ENCODE measurements at places on chromosomes 7 and 10.

DNA sequence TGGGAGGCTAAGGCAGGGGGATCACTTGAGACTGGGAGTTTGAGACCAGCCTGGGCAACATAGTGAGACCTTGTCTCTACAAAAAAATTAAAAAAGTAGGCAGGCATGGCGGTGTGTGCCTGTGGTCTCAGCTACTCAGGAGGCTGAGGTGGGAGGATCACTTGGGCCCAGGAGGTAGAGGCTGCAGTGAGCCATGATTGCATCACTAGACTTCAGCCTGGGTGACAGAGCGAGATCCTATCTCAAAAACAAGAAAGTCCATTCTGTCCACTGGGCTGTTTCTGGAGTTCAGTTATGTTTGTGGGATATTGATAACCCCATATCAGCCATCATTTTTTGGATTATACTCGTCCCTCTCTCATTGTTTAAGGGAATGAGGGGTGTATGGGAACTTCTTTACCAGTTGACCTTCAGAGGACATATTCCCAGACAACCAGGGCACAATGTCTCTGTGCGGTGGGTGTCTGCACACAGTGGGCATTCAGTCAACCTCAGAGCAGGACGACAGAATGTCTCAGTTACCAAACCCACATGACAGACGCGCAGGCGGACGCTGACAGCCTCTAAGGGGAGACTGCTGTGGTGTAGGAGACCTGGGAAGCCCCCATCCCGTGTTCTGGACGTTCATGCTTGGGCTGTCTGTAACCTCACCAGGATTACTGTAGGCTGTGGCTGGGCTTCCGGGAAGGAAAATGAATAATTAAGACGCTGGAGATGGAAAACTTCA is 69.4 kb downstream of the CARD11 start:
- DNase-seq, result no peak

DNA sequence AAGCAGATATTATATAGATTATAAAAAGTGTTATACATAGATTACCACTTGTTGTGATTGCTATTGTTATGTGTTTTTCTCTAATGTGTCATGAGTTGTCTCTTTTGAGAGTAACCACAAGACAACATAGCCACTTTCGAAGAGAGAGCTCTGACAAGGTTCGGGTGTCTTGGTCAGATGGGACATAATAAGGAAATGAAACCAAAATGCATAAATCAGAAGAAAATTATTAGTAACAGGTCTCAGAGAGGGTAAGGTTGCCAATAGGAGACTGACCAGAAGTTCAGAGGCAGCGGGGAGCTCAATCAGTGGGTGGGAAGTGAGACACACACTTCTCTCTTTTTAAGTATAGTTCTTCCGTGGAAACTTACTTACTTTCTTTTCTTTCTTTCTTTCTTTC is 639.2 kb upstream of the POT1 start:
- no peak for DNase-seq

DNA sequence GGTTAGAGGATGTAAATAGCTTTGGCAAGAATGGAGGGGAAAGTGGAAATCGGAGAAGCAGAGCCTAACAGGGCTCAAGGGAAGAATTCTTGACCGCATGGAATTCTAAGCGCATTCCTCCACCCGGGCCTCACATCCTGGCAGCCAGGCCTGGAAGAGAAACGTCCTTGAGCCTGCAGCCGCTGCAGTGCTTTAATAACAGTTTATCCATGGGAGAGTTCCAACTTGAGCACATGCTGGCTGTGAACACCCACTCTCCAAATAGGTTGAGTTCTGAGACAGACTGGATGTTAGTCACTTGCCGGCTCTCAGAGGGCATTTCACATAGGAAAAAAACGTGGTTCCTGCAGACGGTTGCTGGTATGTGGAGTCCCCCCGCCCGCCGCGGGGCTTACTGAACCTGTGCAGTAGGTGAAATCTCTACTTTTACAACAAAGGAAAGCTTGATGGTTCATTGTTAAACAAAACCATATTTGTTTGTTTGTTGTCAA is 61.4 kb upstream of the STEAP1B start:
- DNase-seq, result peak; percentile 92

DNA sequence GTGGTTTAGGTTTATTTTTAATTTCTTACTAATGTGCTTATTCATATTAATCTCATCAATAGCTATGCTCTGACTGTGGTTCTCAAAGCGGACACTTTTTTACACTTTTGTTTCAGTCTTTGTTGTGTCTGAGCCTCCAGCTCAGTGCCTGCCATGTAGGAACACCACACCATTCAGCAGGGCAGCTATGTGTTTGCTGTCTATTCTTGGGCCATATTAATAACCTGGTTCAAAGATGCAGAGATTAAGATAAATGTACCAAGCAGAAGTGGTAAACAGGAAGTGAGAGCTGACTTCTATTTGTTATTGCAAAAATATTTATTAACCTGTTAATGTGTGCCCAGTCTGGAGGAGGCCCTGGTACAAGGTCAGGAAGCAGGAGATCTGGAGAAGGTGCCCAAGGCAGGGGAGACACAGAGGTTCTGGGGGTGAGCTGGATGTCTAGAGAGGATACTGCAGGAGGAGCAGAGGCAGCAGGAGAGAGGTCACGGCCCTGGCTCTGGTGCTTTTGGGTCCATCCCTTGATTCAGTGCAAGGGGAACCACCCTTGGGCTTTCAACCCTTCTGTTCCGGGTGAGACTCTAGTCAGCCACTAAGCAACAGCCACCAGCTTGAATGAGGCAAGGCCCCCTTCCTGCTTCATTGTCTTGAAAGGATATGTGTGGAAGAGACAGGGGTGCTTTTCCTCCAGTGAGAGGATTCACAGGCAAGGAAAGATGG is 1.9 kb downstream of the TBXAS1 start:
- no peak for DNase-seq

- DNase-seq, result no peak
These were observed 91.0 kb downstream of the ZMIZ1 start for GRCh38 chr10:79159785-79160184.

- no peak for DNase-seq
These were observed 7.9 kb downstream of the FAM20C start for GRCh38 chr7:200290-200689.

GRCh38 chr7:4734587-4735345 is 40.7 kb upstream of the AP5Z1 start:
- no peak for DNase-seq

DNA sequence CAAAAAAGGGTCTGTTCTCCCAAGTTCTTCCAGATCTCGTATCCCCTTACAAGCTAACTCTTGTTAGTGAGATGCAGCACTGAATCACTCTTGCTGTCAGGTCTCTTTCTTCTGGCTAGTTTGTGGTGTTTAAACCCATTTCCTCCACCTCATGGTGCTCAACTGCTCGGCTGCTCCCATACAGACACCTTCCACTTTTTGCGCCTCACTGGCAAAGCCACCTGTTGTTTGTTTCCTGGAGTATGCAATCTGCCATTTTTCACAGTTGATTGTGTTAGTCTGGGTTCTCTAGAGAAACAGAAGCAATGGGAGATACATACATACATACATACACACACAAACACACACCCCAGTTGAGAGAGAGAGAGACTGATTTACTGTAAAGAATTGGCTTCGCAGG is 124.4 kb upstream of the SP8 start:
- DNase-seq, result no peak

- no peak for DNase-seq
These were observed 30.1 kb downstream of the KCNH2 start for GRCh38 chr7:150947761-150948651.

DNA sequence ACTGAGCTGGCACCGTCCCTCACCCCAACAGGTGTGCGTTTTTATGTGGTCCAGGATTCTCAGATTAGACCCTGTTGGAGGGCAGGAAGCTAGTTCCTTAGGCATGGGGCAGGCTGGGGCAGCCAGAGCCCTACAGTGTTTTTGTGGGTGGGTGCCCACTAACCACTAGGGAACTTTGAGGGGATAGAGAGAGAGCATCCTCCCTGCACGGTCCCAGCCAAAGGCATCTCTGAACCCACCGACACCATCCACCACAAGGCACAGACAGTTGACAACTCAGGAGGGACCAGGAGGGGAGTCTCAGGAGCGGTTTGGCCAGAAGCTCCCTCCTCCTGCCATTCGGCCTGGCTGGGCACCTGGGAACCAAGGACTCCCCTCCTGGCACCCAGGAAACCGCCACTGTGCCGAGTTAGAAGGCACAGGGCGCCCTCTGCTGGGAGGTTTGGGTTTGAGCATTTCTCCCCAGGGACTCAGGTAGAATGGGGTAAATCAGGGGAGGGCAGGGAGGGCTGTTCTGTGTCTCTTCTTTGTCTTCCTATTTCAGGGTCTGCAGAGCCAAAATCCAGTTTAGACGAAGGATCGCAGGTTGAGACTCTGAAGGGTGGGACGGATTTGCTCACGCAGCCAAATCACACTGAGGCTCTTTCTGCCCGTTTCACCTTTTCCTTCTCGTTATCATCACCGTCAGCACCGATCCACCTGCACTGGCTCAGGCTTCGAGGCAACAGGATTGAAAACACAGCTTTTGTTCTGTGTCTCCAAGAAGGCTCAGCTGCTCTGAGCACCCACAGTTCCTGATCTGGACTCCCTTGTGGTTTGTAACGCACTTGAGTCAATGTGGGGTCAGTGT is 84.8 kb upstream of the COL13A1 start:
- no peak for DNase-seq

DNA sequence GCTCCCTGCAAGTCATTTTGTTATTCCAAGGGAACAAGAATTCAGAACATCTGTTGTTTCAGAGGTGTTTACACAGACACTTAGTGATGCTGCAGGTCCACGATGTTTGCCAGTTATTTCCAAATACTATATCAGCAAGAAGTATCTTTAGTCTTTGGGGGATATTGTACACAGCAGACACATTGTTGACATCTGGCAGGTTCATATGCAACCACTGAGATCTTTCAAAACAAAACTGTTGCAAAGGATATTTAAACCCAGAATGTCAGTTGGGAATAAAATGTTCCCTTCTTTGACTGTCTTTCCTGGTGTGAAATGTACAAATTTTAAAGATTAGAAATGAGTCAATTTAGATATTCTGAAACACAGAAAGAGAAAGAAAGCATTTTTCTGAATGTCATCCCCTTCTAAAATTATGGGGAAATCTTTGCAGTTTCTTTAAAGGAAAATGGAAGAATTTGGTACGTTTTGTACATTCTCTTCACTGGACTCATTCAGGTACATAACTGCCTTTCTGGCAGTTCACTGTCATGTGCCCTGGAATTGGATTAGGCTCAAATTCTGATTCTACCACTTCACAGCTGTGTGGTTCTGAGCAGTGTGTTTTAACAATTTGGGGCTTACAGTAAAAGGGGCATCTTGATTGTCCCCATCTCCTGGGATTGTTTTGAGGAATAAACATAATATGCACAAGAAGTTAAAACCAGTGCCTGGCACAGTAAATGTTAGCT is 40.3 kb upstream of the CELF2 start:
- no peak for DNase-seq

GRCh38 chr10:35797187-35797586 is 155.1 kb upstream of the FZD8 start:
- no peak for DNase-seq

DNA sequence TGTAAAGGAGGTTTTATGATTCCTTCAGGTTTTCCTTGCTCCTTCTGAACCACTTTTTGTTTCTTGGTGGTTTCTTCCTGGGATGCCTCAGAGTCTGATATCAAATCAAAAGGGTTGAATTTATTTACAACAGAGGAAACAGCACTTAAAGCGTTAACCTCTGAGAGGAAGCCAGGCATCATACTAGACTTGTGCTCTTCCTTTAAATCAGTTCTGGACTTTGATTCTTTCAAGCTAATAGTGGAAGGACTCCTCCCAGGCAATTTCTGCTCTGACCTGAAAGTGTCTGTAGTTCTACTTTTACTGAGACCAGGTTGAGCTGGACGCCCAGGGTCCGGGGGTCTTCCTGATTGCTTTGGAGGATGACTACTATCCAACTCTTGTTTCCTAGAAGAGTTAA is 6.7 kb downstream of the PCLO start:
- DNase-seq, result no peak

DNA sequence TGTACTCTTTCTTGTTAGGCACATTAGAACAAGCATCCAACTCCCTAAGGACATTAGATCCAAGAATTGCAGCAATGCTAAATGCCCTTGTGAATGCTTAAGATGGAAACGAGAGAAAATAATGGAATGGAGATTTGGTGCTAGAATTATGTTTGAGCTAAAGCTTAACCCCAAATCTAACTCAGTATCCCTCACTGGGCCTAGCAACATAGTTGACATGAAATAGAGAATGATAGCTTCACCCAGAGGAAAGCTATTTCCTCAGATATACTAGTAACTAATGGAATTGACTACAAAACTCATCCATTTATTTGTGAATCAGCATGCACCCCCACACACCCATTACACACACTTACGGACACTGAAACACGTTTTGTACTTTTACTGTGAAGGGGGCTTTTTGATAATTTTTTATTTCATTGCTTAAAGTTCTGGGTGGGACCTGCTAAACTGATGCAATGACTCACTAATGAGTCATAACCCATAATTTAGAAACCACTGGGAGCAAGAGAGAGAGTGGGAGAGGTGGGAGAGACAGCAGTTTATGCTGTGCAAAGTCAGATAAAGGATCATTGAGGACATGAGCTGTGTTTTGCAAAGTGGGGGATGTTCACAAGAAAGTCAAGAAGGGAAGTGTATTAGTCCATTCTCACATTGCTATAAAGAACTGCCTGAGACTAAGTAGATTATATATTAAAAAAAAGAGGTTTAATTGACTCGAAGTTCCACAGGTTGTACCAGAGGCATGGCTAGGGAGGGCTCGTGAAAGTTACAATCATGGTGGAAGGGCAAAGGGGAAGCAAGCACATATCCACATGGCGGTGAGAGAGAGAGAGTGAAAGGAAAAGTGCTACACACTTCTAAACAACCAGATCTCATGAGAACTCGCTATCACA is 382.7 kb downstream of the SFMBT2 start:
- no peak for DNase-seq

DNA sequence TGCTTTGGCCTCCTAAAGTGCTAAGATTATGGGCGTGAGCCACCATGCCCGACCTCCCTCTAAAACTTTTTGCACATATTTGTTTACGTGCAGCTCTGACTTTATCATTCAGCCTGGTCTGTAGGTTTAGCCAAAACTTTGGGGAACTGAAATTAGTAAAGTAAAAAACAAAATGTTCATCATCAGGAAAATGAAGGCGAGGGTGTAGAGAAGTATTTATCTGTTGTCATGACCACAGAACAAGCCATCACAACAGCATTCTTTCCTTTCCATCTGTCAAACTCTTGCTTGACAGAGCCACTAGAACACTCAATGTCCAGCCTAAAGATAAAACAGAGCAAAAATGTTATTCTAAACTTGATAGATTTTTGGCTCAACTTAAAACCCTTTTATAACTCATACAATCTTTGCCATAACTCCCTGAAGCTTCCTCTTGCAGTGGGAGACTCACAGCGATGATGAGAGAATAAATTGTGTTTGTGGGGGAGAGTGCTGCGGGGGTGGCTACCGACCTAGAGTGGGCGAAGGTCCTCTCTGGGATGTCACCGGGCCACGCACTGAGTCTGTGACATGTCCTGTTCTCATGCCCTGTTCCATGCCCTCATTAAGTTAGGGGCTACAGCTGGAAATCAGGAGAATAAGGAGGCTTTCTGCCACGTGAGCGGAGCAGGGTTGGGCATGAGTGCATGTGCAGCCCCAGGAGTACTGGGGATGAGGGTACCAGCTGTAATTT is 58.6 kb upstream of the MKRN1 start:
- DNase-seq, result no peak
